ENCODE measurements at places on chromosomes 7 and 10.

GRCh38 chr7:149598721-149599308 is 101.2 kb upstream of the ZNF746 start:
- peak; percentile 12 for DNase-seq

- no peak for DNase-seq
Observed at GRCh38 chr7:3937605-3938004, 636.6 kb downstream of the SDK1 start.

- peak; percentile 85 for DNase-seq
Observed at GRCh38 chr7:28483908-28484605, 71.7 kb downstream of the CREB5 start.

- no peak for DNase-seq
Observed at GRCh38 chr10:84294766-84295447, 33.5 kb upstream of the CCSER2 start.

DNA sequence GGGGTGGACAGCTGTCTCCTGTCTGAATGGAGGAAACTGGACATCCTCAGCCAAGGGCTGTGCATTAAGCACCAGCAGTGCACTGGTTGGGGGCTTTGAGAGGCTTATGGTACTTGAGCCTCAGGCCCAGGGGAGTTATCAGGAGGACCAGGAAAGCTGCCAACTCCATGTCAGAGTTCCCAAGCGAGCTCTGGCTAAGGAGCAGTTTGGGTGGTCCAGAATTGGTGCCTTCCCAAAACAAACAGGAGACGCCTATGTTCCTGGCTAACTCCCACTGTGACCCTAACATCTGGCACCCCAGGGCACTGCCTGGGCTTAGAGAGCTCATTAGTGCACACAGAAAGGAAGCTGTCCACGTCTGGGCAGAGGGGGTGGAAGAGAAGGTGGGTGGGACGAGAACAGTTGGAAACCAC is 408.6 kb upstream of the NPVF start:
- peak; percentile 21 for DNase-seq

- peak; percentile 80 for DNase-seq
Observed at GRCh38 chr7:16811551-16811950, 6.8 kb upstream of the AGR2 start.

- no peak for DNase-seq
Observed at GRCh38 chr7:107836237-107837144, 33.5 kb upstream of the SLC26A3 start.

DNA sequence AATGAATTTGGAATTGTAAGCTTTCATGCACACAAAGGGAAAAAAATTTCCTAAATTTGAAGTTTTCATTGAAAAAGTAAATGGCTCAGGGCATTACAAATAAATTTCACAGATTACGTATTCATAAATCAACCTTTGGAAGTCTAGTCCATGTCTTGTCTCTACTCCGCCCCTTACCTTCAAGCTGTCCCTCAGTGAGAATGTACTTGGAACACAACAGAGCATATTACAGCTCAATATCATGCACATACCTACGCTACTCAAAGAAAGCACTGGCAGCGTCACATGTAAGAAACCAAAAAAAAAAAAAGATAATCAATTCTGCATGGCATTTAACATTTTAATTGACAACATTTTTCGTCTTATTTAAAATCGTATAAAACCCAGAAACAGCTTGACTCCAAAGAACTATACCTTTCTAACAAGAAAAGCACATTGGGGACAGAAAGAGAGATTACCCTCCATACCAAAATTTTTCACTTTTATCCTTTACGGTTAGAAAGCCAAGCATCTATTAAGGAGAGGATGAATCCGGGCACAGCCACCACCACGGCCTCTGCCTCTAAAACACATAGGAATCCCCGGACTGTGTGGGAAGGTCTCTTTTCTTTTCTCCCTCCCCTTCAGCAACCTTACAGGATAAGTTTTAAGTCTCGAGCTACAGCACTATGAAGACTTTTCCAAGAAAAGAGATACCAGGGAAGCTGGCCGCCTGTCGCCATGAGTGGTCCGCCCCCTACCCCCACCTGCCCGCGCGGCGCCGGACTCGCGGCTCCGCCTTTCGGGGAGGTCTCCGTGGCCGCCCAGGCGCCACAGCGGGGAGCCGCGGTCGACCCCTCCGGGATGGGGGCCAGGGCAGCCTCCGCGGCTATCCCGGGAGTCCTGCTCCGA is 1.1 kb downstream of the JMJD1C start:
- DNase-seq = peak; percentile 57

- DNase-seq = no peak
Observed at GRCh38 chr10:123552760-123553554, 113.2 kb upstream of the GPR26 start.

GRCh38 chr7:81886211-81886764 is 116.4 kb upstream of the HGF start:
- DNase-seq = no peak

DNA sequence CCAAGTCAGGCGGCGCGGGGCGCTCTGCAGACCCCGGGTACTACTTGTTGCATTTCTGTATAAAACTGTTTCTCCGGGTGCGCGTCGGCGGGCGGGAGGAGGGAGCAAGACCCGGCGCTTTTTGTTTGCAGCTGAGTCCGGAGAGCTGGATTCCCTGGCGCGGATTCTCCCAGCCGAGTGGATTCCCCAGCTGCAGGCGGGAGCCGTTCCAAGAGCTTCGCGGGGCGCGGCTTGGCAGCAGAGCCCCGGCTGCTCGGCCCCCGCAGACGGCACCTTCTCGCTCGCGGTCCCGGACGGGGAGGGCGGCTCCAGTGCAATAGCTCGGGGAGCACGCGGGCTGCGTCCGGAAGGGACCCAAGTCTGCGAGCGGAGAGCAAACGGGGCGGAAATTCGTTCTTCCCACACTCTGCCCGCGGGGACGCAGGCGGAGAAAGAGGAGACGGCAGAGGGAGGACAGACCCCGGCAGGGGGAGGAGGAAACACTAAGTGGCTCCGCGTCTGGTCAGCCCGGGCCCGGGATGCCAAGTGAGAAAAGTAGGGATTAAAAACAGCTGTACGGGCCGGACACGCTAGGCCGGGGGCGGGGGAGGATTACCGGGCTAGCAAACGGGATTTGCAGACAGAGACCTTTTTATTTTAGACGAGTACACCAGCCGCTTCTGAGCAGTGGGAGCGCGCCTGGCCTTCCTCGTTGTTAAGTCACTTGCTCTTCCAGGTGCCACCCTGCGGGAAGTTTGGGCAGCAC is at the start of gene TRIL:
TSS of gene TRIL (minus strand) at position 96 of the 745 bp plus-strand sequence. CDS start 284 bp downstream, outside the sequence.
- DNase-seq = peak; percentile 54

DNA sequence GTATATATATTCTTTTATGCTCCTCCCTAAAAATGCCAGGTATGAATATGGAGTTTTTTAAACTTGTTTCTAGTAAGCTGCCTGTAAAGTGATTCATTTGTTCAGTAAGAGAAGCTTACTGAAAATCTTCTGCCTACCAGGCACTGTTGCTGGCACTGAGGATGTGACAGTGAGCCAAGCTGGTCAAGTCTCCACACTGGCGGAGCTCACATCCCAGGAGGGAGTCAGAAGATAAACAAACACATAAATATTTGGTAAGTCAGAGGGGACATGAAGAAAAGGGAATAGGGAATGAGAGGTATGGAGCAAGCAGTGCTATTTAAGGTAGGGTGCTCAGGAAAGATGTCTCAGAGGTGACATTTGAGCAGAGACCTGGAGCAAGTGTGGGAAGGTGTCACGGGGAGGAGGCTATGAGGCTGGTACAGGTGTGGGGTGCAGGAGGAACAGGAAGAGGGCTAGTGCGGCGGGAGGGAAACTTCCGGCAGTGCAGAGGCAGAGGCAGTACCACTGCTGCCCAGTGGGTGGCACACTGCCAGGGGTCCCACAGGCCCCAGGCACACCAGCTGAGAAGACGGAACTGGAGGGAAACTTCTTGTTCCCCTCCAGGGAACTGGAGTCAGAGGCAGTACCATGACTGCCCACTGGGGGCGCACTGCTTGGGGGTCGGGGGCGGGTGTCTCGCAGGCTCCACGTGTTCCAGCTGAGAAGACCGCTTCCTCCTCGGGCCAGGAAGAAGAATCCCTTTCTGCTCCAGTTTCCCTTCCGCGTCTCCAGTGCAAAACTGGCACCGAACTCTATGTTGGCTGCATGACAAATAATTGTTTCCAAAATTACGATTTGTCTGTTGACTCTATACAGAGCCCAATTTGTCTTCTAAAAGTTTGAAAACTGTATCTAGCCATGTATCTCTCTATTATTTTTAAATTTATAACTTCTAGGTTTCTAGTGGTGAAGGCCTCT is 161.0 kb downstream of the TEX36 start:
- peak; percentile 15 for DNase-seq

- DNase-seq = no peak
Observed at GRCh38 chr7:80848841-80849240, 70.0 kb downstream of the SEMA3C start.

GRCh38 chr10:30170814-30171213 is 111.4 kb upstream of the JCAD start:
- DNase-seq = peak; percentile 62

DNA sequence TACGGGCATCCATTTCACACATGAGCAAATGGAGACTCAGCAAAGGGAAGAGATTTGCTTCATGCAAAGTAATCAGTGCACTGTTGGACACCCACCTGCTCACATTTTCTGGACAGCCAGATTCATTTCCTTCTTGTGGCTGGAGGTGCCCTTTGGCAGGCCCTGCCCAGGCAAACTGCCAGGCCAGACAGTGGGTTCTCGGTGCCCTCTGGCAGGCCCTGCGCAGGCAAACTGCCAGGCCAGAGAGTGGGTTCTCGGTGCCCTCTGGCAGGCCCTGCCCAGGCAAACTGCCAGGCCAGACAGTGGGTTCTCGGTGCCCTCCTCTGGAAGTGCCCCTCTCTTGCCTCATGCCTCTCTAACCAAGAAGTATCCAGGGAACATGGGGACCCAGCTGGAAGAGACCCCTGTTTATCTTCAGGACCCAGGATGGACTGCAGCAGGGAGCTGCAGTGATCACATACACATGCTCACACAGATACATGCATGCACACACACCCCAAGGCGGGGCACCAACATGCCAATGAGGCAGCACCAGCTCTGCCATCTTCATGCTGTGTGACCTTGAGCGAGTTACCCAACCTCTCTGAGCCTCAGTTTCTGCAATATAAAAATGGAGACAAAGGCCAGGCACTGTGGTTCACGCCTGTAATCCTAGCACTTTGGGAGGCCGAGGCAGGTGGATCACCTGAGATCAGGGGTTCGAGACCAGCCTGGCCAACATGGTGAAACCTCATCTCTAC is 67.1 kb downstream of the OAT start:
- DNase-seq = no peak

DNA sequence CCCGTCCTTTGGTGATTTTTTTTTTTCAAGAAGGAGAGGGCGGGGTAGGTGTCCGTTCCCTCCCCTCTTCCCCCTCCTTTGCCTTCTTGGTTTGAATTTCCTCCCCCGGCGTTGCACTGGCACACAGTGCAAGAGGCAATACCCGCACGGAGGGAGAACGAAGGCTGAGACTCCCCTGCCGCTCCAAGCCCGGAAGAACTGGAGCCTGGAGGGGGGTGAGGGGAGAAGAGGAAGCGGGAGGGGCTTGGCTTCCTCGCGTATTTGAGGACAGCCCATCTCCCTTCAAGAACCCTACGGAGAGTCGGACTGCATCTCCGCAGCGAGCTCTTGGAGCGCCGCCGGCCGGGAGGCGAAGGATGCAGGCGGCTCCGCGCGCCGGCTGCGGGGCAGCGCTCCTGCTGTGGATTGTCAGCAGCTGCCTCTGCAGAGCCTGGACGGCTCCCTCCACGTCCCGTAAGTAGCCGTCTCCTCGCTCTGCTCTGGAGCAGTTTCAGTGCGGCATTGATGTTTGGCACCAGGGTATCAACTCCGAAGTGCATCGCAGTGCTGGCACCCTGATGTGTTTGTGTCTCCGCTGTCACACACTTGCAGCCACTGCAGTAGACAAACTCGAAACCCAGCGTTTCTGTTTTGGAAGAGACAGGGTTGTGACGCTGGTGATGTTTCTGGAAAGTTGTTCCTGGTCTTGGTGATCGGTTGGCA is at the start of gene CNTNAP2:
TSS of gene CNTNAP2 (plus strand) at position 281 of the 702 bp plus-strand sequence. CDS start at position 357, 76 bp downstream.
- peak; percentile 69 for DNase-seq

- no peak for DNase-seq
Observed at GRCh38 chr10:44994752-44995530, 5.8 kb upstream of the ZNF22 start.

DNA sequence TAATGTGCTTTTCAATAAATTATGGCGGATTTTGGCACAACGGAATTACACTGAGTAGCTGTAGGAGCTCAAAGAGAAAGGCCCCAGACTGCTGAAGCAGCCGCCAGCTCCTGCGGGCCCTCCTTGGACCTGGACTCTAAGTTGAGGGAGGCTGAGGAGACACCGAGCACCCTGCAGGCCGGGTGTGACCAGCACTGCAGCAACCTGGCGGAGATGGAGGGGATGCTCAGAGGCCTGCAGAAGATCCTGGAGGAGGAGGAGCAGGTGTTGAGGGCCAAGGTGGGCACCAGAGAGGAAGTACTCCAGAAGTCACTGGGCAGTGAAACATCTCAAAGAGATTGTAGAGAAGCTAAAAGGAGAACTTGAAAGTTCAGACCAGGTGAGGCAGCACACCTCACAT is 33.0 kb upstream of the POM121L12 start:
- no peak for DNase-seq

- no peak for DNase-seq
Observed at GRCh38 chr7:25968205-25968993, 183.6 kb upstream of the NFE2L3 start.

Data from fibroblast of skin of back (primary cell).